ENCODE measurements at places on chromosomes 4 and X.

- no peak for DNase-seq
Measured at GRCh38 chr4:93116624-93117023, 711.9 kb upstream of the ATOH1 start.

GRCh38 chr4:6469898-6470501 lies 2.4 kb downstream of the PPP2R2C start:
- DNase-seq, result no peak

- DNase-seq, result no peak
Measured at GRCh38 chr4:173333658-173334084, 487 bp downstream of the HMGB2 start.

GRCh38 chrX:13755254-13755653 lies 20.7 kb downstream of the OFD1 start:
- DNase-seq, result no peak

DNA sequence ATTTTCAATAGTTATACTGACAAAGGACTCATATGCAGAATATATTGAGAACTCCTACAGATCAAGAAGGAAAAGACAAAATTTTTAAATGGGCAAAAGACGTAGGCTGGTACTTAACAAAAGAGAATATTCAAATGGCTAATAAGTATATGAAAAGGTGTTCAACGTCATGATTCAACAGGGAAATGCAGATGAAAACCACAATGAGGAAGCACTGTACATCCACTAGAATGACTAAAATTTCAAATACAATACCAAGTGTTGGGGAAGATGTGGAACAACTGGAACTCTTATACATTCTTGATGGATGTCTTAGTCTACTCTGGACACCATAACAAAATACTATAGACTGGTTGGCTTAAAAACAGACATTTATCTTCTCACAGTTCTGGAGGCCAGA lies 1.3 kb upstream of the MRFAP1L1 start:
- no peak for DNase-seq

All from HS-5 (cell line).